ENCODE measurements at places on chromosomes 1 and 21.

DNA sequence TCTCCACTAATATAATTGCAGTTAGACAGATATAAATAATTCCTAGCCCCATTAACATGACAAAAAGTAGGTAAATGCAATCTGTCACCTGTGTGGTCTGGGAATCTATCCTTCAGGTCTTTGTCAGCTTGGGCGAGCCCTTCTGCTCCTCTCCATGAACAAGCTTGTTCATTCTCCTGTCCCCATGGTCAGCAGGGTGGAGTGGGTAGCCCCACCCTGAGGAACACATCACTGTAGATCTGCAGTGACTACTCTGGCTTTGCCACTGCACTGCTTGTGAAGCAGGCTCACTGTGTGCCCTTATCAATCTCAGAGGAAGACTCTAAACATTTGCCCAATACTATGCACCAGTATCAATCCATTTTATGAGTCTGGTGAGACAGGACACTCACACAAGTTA lies 279.0 kb downstream of the MATN1 start:
- no peak for DNase-seq

GRCh38 chr1:7745783-7746182 lies 25.3 kb upstream of the VAMP3 start:
- no peak for DNase-seq

DNA sequence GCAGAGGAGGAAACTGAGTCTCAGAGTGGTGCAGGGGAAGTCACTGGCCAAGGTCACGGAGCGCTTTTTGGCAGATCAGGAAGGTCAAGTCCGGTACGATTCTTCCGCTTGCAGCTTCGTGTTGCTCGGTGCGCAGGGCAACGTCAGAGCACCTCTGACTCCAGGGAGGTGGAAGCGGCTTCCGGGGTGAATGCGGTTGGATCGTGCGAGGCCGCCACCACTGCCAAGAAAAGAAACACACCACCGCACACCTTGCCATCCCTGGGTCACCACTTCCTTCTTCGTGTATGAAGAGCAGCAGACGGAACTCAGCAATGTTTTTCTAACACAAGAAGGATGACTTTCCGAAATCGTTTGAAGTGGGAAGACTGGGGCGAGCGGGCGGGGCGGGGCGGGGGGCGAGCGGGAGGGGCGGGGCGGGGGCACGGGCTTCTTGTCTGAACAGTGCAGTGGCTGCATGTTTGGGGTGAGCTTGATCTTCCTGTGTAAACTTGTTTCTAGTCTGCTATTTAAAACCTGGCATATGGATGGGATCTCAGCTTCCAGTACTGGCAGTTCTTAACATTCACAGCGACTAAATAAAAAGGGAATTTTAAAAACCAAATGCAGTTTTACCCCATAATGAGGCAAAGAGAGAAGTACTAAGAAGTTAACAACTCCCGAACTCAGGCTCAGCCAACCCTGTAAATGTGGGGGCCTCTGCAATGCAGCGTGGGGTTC lies 300.0 kb downstream of the RRAGC start:
- DNase-seq: peak; percentile 79

DNA sequence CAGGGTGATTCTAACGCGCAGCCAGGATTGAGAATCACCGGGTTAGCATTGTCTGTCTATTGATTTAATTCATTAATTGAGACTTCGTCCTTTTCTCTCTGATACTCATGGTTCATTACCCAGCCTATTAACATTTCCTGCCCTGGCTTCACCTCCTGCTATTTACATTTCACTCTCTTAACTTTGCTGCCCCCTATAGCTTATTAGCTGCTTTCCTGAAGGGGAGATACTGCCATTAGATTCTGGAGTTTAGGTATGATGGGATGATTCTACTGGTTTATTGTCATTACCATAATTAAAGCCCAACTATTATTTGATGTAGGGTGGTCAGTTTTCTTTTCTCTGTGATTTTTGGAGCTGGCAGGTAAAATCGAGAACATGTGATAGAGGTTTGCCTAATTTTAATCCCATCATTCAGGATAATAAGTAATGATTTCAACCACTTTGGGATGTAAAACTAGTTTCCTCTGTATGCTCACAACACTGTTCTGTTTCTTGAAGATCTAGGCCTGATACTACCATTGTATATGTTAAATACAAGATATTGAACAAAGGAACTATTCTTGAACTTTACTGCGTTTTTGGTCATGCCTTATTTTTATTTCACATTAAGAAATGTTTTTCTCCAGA lies 6.4 kb downstream of the PPP2R5A start:
- DNase-seq: no peak

DNA sequence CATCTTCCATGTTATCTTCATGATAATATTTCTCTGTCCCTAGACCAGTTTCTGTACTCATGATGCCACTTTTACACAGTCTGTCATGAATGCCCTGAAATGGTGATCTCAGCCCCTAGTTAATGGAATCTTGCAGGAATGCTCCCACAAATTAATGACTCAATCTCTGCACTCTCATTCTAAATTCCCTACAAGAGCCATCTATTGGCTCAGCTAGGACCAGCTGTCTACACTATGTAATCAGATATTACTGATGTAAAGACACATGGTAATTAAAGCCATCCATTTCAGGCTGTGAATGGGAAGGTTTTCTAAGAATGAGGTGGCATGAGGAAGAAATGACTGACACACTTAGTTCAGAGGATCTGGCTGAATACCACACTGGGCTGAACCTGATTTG lies 199.1 kb upstream of the KCND3 start:
- DNase-seq: no peak

DNA sequence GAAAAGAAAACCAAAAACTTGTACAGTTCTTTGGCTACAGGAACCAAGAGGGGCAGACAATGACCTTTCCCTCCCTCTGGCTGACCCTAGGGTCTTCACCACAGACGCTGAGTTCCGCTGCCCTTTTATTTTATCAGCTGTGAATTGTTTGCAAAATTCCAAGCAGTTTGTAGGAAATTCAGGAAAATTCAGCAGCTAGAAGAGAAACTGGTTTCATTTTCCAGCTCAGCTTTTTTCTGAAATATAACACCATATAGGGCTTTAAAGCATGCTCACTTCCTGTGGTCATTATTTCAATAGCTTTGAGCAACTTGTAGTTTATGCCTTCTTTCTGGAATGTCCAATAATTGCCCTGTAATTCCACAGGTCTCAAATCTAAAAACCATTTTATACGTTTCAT lies 5.5 kb upstream of the PIK3R3 start:
- DNase-seq: no peak

GRCh38 chr1:116881879-116882520 lies 27.7 kb upstream of the PTGFRN start:
- no peak for DNase-seq

- no peak for DNase-seq
Observed at GRCh38 chr1:244614879-244615278, 38.0 kb upstream of the DESI2 start.

- no peak for DNase-seq
Observed at GRCh38 chr1:86394416-86394815, 1.7 kb downstream of the ODF2L start.

- DNase-seq: no peak
Observed at GRCh38 chr1:20634594-20635084, 1.4 kb downstream of the PINK1 start.

DNA sequence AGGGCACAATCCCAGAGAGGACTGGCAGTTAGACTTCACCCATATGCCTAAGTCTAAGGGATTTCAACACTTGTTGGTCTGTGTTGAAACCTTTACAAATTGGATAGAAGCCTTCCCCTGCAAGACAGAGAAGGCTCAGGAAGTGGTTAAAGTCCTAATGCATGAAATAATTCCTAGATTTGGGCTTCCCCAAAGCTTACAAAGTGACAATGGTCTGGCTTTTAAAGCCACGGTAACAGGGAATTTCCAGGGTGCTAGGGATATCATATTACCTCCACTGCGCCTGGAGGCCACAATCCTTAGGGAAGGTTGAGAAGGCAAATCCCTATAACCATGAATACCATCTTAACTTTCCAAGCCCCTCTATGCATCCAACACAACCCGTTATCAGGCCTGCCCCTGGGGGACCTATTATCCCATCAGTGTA lies 3.3 kb upstream of the FMO4 start:
- DNase-seq: no peak

DNA sequence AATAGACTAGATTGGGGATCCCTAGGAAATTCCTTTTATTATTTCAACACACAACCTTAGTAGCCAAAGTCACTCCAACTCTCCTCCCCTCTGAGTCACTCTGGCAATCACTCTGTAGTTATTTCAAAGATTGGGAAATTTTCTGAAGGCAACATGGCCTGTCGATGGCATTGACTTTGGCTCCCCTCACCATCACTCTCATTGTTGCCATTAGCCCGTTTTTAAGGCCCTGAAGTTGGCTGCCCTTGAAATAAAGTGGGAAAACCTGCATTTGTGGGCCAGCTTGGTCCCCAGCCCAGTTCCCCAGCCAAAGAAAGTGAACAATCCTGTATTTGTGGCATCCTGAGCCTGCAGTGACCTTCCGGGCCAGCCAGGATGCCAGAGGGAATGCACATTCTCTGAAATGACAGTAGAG lies 52.5 kb downstream of the CDC7 start:
- no peak for DNase-seq

GRCh38 chr1:182598296-182598695 lies 5.9 kb downstream of the RGS16 start:
- no peak for DNase-seq

- DNase-seq: no peak
Observed at GRCh38 chr1:39411526-39412478, 79.6 kb upstream of the BMP8A start.

DNA sequence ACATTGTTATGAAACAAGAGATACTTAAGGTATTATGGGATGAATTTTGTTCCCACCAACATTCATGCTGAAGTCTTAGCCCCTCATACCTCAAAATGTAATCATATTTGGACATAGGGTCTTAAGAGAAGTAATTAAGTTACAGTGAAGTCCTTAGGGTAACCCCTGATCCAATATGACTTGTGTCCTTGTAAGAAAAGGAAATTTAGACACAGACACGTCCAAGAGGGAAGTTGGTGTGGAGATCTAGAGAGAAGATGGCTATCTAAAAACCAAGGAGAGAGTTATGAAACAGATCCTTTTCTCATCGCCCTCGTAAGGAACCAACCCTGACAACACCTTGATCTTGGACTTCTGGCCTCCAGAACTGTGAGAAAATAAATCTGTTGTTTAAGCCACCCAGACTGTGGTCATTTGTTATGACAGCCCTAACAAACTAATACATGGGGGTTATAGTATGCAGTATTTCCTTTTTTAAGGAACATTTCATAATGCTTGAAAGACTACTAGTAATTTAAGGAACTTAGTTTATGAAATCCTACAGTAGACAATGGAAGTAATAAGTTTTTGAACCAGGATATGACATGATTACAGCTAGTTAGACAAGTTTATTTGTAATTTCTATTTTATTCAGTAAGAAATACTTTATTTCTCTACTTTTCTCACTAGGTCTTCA lies 875.5 kb upstream of the ADGRL2 start:
- no peak for DNase-seq

DNA sequence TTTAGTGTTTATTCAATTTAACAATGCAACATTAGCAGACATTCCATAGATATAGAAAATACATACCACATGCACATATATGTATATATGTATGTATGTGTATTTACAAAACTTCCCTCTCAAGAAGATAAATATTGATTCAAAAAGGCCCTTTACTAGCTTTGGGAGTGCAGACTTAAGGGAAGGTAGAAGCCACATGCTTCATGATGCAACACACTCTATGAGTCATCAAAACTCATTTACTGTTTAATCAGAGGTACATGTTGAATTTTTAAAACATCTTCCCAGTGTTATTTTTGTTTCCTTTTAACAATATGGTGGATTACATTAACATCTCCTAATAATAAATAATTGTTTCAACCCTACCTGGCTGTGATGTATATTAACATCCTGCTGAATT lies 61.4 kb upstream of the KIRREL1 start:
- DNase-seq: no peak

DNA sequence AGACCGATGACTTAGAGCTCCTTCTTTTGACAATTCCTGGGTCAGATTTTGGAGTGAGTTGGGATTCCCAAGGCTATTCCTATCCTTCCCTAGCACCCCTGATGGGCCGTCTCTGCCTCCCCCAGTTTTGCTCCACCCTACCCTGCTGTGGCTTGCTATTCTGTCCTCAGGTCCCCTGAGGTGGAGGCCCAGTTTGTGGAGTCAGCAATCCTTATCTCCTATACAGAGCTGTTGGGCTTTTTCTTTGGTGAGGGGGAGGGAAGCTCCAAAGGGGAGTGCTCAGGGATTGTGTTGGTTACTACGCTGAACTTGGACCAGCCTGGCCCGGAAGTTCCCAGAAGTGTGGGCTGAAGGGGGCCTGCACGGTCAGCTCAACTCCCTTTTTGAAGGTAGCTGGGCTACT lies 7.6 kb downstream of the SESN2 start:
- DNase-seq: no peak

DNA sequence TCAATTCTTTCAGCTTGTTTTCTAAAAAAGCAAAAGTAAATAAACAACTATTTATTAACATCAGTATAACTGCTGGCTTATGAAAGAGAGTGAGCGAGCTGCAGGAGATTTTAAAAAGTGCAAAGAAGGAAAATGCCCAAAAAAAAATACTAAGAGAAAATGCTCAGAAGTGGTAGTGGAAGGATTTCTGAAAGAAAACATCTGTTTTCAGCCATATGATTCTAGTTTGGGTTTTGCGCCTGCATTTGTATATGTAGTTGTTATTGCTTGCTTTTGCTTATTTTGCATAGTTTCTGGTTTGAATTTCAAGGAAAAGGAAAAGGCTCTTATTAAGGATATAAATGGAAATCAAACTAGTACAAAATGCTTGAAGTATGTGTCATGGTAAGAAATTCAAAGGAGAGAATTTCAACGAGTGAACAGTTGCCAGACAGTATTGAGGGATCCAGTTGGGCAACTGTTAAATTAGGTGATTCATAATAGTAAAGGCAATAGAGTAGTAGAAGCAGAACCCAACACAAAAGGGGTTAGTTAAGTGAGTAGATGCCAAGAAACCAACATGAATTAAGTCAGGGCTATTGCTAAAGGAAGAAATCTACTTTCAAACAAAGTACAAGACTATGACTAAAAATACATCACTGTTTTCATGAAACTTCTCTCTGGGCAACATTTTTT lies 1.2 kb downstream of the GBP5 start:
- no peak for DNase-seq

- no peak for DNase-seq
Observed at GRCh38 chr1:96967311-96967710, 245.7 kb downstream of the PTBP2 start.

DNA sequence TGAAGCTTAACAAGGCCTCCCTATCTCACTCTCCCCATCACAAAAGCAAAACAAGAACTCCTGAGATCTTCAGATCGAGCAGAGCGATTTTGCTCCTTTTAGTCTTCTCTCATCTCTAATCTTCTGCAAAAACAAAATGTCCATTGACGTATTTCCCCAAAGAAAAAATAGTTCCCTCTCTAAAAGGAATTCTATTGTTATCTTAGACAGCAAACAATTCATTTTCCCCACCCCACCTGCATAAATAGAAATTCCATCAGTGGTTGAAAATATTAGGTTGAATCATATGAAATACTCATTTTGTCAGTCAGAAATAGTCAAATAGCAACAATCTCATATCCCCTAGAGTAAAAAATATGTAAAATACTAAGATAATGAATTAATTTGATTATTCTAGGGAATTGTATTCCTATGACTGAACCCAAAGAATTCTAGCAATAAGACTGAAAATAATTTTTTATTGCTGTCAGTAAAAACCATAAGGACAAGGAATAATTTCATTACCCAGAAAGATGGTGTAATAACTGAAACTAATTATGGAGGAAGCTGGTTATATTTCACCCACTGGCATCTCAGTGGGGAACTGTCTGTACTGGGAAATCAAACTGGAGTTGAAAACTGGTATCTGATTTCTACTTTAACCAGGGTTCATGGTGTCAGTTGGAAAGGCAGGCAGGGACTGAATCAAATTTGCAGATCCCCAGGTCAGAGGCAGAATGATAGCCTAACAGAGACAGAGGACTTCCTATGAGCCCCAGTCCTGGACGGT lies 51.3 kb downstream of the RHOU start:
- no peak for DNase-seq

Data from activated CD4-positive, CD25-positive, alpha-beta regulatory T cell treated with anti-CD3 and anti-CD28 coated beads, Interleukin-2, amount 50 U/mL, for 72 hours (primary cell).